Thyroid gland (tissue), 4 donors: ENCODE measurements at places on chromosomes 3 and 15. TPM values are rescaled to one million over a fixed set of nuclear protein-coding genes. Genes with fewer than 3 reads are reported as not detected.

DNA sequence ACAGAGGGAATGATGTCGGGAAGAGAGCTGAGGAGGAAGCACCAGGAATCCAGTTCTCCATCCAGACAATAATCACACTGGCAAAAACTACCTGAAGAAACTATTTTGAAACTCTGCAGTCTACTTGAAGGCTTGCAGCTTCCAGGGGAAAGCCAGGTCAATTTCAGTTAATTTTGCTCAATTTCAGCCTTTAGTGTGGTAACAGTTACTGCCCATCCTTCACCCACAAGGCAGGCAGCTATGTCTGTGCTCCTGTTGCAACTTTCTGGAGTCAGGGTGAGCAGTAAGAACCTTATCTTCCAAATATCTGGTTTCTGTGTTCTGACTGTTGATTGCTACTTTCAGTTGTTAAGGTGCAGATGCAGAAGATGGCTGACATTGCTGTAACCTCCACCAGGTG, 221.7 kb downstream of the ADAMTS17 start:
- no peak overlapping the region for H3K4me3 ChIP-seq
- peaks cover 16% of the 10 kb centered on the region for H3K4me1 ChIP-seq
- no peaks in the 10 kb centered on the region for H3K27me3 ChIP-seq
- no peak overlapping the region for H3K27ac ChIP-seq

Gene ZPLD1
- 0.78 TPM for total RNA-seq

Gene PPP1R2
- total RNA-seq, result 105 TPM

GRCh38 chr3:141115789-141116541, 64.8 kb downstream of the SPSB4 start:
- no peak overlapping the region for H3K27ac ChIP-seq
- H3K36me3 ChIP-seq, result no peaks in the 10 kb centered on the region
- no peak for DNase-seq
- H3K4me1 ChIP-seq, result no peaks in the 10 kb centered on the region
- no peak overlapping the region for H3K4me3 ChIP-seq

Gene LXN
- 16.8 TPM for total RNA-seq

Gene NDUFB4
- total RNA-seq, result 123 TPM

DNA sequence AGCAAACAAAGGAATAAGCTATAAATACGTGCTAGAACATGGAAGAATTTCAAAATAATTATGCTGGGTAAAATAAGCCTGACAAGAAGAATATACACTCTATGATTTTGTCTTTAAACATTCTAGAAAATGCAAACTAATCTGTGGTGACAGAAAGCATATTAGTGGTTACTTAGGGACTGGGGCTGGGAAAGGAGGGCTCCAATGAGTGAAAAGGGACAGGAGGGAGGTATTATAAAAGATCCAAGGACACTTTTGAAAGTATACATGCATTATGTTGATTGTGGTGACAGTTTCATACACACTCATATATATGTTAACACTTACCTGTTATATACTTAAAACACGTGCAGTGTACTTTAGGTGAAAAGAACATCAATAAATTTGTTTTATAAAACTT, 23.0 kb downstream of the MYH15 start:
- no peaks in the 10 kb centered on the region for H3K36me3 ChIP-seq
- no peaks in the 10 kb centered on the region for H3K27me3 ChIP-seq
- no peak overlapping the region for H3K27ac ChIP-seq
- no peak for DNase-seq

GRCh38 chr3:29978036-29978435, 628.4 kb upstream of the TGFBR2 start:
- no peak overlapping the region for H3K4me3 ChIP-seq
- no peaks in the 10 kb centered on the region for H3K36me3 ChIP-seq
- H3K27ac ChIP-seq, result no peak overlapping the region
- H3K4me1 ChIP-seq, result no peaks in the 10 kb centered on the region
- no peak for DNase-seq

DNA sequence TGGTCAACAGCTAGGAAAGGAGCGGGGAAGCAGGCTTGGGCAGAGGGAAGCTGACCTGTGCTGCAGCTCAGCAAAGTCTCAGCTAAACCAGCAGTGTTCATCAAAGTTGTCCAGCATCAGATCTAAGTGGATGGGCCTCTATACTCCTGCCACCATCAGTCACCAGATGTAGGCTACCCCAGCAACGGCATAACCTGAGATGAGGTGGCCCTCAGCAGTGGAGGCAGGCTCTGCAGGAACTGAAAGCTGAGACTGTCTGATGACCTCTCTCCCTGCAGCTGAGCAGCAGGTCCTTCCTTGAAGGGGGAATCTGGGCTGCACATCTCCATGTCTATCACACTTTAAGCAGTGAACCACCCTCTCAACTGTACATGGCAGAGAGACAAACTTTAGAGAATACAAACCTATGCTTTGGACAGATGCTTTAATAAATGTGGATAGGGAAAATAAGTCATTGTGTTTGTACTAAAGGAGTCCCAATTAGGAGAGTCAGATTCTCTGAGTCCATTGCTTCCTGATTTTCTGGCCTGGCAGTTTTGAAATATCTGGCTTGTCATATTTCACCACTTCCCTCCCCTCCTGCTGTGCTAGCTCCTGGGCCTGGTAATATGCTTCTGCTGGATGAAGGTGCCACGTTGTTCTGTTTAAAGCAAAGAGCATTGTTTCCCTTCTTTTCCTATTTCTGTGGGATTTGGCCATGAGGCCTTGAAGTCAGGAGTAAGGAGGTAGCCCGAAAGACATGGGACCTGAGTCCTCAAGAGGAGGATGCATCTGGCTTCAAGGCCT, 11.1 kb upstream of the PSTPIP1 start:
- H3K27ac ChIP-seq, result no peak overlapping the region
- no peak for DNase-seq
- no peaks in the 10 kb centered on the region for H3K27me3 ChIP-seq
- no peaks in the 10 kb centered on the region for H3K4me1 ChIP-seq
- no peak overlapping the region for H3K4me3 ChIP-seq

DNA sequence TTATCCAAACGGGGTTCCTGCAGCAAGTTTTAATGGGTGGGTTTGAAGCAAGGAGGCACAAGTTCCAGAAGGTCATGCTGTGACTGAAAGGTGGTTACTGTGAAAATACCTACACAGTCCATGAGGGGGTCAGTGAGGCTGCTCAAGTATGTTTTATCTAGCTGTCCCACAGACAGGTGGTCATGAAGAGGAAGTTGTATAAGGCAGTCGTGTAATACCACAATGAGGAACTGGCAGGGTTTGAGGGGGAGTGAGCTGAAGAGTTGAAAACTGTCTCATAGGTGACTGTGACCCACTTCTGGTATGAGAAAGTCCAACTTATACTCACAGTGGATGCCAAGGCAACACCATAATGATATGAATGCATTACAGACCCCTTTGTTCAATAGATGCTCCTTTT, 856.8 kb downstream of the OTOL1 start:
- no peak overlapping the region for H3K27ac ChIP-seq
- H3K36me3 ChIP-seq, result no peaks in the 10 kb centered on the region
- H3K4me1 ChIP-seq, result no peaks in the 10 kb centered on the region
- H3K4me3 ChIP-seq, result no peak overlapping the region
- H3K27me3 ChIP-seq, result no peaks in the 10 kb centered on the region
